ENCODE measurements at places on chromosomes 2 and 18.

- no peak for DNase-seq
Measured at GRCh38 chr18:78571063-78571785, 408.4 kb upstream of the SALL3 start.

DNA sequence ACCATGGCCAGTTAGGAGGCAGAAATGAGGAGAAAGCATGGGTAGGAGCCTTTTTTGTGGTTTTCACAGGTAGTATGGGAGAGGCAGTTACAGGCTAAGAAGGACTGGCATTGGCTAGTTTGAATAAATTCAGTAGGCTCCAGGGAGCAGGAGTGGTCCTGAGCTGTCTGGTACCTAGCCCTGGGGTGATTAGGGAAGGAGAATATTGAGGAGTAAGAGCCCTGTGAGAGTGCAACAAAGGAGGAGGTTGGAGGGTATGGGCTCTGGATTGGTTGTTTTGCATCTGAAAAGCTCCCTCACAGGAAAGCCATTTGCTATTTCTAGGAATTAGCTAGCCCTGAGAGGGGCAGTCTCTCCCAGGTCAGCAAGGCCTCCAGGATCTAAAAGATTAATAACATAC lies 13.3 kb upstream of the TCF7L1 start:
- DNase-seq: no peak

GRCh38 chr2:201546576-201546975 lies 95.0 kb downstream of the STRADB start:
- DNase-seq: no peak

DNA sequence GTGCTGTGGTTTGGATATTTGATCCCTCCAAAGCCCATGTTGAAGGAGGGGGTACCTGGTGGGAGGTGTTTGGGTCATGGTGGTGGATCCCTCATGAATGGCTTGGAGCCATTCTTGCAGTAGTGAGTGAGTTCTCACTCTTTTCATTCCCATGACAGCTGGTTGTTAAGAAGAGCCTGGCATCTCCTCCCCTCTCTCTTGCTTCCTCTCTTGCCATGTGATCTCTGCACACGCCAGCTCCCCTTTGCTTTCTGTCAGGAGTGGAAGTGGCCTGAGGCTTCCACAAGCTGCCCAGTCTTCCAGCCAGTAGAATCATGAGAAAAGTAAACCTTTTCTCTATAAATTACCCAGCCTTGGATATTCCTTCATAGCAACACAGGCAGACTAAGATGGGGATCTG lies 8.6 kb downstream of the ADD2 start:
- DNase-seq: no peak

DNA sequence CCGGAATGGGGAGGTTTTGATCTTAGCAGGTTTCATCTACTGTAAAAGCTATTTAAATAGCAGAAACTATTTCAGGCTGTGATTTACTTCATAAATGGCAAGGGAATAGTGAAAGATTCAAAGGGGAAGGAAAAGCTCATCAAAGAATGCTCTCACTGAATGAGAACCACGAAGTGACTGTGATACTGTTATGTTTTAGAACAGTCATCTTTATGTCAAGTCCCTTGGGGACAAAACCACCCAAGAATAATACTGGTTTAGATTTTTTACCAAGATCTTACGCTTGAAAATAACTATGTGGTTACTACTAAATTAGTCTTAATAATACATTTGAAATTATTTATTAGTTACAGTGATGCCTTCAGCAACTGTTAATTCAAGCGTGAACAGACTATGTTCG lies 28.1 kb downstream of the FARSB start:
- no peak for DNase-seq

DNA sequence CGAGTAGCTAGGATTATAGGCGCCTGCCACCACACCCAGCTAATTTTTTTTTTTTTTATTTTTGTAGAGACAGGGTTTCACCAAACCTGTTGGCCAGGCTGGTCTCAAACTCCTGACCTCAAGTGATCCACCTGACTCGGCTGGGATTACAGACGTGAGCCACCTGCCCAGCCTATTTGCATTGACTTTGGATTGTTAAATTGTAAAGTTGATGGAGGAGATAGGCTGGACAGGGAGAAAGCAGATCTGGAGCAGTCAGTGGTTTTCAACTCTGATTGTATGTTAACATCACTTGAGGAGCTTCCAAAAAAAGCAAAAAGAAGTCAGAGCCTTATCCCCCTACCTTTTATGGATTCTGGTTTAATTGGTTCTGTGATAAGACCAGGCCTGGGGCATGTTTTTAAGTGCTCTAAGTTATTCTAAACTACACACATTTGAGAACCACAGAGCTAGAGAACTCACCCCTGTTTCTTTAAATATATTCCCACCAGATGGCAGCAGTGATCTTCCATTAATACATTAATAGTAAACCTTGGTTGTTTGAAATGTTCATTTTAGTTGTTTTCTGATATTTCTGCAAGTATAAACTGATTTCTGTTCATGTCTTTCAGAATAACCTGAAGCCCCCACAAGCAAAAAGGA lies 7.5 kb downstream of the C2orf49 start:
- no peak for DNase-seq

- DNase-seq: no peak
Measured at GRCh38 chr2:200194746-200195145, 111.7 kb upstream of the SPATS2L start.

- DNase-seq: no peak
Measured at GRCh38 chr2:241309684-241310117, 5.8 kb downstream of the HDLBP start.

DNA sequence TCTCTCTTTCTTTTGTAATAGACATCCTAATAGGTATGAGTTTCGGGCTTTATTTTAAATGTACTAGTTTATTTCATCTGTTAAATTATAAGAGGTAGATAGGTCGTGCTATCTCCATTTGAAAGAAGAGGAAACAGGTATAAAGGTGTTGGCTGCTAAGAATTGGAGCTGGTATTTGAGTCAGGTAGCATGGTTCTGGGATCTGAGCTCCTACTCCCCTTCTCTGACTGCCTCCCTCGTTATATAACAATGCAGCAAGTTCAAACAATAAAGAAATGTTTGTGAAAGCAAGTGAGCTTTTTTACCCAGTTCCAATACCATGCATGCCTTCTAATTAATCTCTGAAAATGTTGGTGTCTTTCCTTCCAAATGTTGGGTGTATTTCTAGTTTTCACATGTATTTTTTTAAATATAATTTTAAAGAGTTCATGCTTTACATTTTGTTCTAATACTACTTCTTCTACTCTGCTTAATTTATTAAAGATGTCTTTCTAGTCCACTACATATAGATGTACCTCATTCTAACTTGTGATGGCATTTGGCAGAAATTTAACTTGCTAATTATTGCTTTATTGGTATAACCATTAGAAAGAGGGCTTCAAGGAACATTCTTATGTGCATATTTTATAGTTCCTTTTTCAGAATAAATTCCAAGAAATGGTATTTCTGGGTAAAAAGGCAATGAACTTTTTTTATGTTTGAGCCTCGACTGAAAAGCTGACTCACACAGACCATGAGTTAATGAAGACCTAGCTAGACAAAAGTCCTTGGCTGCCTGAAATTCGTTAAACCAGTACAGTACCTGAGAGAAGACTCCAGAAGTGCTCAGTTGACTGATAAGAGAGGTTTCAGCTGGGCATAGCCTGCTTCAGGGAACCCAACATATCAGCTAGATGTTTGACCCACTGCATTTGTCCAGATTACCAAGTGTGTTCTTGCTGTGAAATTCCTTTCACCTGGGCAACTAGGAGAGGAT lies 133.5 kb downstream of the CERS6 start:
- no peak for DNase-seq

Data from ovary (tissue), 10 donors.